Activated CD8-positive, alpha-beta T cell treated with anti-CD3 and anti-CD28 coated beads for 36 hours (primary cell): ENCODE measurements at places on chromosomes 1 and 21. TPM values are rescaled to one million over a fixed set of nuclear protein-coding genes. Genes with fewer than 3 reads are reported as not detected.

DNA sequence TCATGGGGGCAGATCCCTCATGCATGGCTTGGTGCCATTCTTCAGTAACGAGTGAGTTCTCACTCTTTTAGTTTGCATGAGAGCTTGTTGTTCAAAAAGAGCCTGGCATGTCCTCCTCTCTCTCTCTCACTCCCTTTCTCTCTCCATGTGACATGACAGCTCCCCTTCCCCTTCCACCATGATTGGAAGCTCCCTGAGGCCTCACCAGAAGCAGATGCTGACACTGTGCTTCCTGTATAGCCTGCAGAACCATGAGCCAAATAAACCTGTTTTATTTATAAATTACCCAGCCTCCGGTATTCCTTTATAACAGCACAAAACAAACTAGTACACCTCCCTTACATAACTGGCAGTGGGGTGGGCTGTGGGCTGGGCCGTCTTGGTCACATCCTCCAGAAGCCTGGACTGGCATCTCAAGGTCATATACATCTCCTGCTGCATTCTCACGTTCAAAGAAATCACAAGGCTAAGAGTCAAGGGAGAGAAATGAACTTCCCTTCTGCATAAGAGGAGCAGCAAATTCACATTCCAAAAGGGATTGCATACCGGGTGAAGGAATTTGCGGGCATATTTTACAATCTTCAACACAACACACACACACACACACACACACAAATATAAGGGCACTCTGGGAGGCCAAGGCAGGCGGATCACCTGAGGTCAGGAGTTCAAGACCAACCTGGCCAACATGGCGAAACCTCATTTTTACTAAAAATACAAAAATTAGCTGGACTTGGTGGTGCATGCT is 2.3 kb upstream of the CCSAP start:
- no peak for DNase-seq

- DNase-seq: peak; percentile 32
Observed at GRCh38 chr1:160284220-160284781, 632 bp downstream of the PEX19 start.

GRCh38 chr1:25204797-25205480 is 27.4 kb downstream of the SYF2 start:
- DNase-seq: peak; percentile 26

DNA sequence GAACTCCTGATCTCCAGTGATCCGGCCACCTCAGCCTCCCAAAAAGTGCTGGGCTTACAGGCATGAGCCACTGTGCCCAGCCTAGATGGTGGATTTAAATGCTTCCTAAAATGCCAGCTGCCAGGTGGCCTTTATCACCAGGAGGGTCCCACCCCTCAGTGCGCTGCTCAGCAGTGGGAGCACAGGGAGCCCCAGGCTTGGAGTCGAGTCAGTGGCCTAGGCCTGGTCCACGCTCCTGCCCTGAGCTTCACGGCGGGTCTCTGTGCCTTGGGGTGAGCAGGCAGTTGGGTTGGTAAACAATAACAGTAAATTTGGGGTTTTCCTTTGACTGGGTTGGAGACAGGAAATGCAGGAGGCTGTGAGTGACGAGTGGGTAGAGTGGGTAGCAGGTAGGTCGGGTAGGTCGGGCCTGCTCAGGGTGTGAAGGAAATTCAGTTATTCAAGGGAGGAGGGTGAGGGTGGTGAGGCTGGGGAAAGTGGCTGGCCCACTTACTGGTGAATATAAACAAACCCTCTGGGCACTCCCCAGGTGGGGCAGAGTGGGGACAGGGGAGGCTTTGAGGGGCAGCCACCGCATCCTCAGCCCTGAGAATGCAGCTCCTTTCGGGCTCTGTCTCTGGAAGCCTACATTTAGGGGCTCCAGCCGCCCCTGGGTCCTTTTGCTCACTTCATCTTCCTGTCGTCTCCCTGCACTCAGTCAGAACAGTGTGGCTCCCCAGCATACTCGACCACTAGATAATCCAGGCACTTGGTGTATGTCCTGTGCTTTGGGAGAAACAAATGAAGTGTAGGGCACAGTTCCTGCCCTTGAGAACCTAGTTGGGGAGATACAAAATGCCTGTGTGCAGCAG is 33.5 kb upstream of the IL19 start:
- DNase-seq: peak; percentile 60

DNA sequence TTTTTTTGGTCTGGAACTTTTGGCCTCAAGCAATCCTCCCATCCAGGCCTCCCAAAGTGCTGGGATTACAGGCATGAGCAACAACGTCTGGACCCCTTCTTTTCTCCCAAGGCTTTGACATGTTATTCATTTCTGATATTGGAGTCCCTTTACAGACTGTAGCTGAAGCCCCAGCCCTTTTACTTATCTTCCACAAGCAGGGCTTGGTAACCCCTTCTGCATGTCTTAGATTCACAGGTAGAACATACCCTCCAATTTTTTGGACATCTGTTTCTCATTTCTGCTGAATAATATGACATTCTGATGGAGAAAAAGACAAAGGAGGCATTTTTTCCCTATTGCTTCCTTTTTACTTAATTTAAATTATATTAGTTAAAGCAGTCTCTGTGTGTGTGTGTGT is 39.2 kb upstream of the RGS21 start:
- no peak for DNase-seq

Gene OR2T11
- not detected for total RNA-seq

Gene PLPP3
- total RNA-seq: not detected

Gene ITLN2
- not detected for total RNA-seq

DNA sequence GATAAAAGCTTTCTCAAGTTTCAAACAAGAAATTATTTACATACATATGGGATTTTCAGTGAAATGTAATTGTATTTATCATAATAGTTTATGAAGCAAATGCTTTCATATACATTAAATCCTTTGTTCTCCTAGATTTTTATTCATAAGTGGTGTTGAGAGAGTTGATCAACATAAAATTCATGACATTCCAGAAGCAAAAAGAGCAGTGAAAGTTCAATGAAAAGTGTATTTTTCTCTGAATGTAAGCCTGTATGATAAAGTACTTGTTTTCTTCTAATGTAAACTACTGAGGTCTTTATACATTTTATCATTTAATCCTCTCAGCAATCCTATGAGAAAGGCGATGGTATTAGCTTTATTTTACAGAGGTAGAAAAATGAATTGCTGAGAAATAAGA is 146.5 kb downstream of the PLA2G4A start:
- no peak for DNase-seq

DNA sequence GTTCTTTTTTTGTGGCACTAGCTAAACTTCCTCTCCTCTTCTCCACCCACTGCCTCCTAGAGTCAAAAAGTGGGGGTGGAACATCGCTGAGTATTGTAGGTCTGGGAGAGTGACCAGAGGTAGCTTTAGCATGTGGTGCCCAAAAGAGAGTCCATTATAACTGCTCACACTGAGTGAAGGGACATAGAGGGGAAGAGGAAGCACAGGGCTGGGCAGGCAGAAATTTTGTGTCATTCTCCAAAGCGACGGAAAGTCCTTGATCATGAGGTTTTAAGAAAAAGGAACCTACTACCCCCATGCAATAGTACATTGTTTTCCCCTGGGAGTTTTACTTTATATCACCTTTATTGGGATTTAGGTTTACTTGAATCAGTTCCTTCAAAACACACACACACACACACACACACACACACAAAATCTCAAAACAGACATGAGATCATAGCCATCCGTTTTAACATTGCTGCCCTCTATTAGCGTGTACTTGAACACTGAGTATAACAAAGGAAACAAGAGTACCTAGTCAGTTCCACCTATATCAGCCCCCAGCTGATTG is 4.1 kb downstream of the CD84 start:
- peak; percentile 31 for DNase-seq

DNA sequence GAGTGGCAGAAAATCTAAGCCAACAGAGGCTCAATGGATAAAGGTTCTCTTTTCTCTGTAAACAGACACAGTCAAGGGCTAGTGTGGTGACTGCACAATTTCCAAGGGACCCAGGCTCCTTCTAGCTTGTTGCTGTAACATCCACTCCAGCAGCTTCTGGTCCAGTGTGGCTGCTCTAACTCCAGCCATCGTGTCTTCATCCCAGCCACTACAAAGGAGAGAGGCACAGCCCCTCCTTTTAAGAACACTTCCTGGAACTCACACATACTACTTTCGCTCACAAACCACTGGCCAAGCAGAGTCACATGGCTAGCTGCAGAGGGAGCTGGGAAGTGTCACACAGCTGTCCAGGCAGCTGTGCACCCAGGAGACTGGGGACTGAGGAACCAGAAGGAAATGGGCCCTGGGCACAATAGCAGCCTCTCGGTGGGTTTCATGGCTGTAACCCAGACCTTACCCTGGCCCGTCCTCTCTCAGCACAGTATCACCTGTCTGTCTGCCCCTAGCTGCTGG is 188.6 kb upstream of the VAMP3 start:
- no peak for DNase-seq

- DNase-seq: peak; percentile 36
Observed at GRCh38 chr21:35096959-35097358, 47.9 kb upstream of the RUNX1 start.

Gene DDR2
- total RNA-seq: 0.45 TPM

Gene RUNX3
- 180 TPM for total RNA-seq

GRCh38 chr1:23577056-23578004 is 18.0 kb upstream of the ID3 start:
- peak; percentile 81 for DNase-seq

- DNase-seq: no peak
Observed at GRCh38 chr1:9798236-9799130, 25.3 kb downstream of the CLSTN1 start.

Gene GBP5
- 174 TPM for total RNA-seq

Gene PRAMEF20
- total RNA-seq: not detected

DNA sequence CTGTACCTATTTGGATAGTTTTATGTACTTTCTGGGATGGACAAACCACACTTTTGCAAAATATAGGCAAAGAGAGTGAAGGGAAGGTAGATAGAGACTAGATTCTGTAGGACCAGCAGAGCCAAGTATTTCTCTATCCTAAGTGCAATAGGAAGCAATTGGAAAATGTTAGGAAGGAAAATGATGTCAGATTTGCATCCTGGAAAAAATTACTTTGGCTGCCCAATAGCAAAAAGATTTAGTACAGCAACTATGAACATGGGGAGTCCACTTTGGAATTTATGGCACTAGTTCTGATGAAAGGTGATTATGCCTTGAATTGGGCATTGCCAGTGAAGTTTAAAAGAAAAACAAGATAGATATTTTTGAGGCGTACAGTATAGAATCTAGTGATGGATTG is 50.7 kb upstream of the CACYBP start:
- no peak for DNase-seq

GRCh38 chr21:16404776-16405175 is 675.0 kb downstream of the USP25 start:
- no peak for DNase-seq

DNA sequence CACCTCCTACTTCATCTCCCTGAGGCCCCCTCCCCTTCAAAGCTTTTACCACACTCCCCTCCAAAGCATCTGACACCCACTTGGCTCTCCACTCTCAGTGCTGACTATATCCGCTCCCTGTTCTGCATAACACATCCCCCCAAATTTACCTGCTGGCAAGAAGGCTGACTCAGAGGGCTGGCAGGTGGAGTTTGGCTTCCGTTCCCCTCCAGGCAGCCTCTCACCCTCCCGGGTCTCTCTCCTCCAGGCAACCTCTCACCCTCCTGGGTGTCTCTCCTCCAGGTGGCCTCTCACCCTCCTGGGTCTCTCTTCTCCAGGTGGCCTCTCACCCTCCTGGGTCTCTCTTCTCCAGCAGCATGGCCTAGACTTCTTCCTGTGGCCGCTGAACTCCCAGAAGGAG is 562.1 kb downstream of the NPHP4 start:
- DNase-seq: no peak

Gene KCNJ9
- total RNA-seq: not detected

DNA sequence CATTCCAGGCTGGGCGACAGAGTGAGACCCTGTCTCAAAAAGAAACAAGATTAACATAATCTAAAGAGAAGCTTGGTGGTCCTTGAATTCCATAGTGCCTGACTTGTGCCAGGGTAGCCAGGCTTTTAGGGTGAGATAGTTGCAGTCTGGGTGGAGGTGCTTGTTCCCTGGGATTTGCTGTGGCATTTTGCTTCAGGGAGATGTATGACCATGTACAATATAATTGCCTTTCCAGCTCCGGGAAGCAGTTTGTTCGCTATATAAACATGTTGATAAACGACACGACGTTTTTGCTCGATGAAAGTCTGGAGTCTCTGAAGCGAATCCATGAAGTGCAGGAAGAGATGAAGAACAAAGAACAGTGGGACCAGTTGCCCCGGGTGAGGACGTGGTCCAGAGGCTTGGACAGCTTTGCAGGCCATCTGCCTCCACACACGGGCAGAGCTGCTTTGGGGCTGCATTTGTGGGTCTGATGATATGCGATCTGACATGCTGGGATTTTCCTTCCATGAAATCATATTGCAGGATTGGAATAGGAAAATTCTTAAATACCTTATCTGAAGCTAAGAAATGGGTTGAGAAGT is 49.4 kb upstream of the KIF1B start:
- DNase-seq: no peak

DNA sequence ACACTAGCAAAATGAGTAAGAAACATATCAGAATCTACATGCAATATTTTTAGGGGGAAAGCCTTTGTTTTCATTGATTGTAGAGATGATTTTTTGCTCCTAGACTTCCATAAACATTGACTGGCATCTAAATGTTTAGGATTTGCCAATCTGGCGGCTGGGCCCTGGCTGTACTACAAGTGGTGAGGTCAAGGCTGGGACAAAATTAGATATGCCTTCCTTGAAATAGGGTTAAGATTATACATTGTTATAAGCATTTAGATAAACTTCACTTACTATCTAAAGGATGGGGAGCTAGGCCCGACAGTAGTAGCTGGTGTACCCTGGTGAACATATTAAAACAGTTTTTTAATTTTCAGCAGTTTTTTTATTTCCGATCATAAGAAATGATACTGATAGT is 5.2 kb downstream of the NFIA start:
- DNase-seq: no peak
